ENCODE measurements at places on chromosomes 1 and 21.

DNA sequence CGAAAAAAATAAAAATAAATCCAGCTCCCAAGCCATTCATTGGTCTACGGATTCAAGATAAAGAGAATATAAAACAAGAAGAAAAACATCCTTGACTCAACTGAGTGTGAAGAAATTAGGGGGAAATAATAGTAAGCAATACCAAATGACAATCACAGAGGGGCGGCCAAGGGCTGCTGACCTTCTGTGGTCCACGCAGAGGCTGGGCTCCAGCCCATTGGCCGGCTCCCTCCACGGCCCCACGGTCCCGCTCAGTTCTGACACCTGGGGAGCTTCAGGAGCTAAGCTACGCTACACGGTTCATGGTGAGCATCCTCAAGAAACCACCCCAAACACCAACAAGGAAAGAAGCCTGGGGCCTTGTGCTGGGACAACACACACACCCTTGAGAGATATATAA, 400 bp upstream of the KRTAP10-12 start:
- no peak for DNase-seq

DNA sequence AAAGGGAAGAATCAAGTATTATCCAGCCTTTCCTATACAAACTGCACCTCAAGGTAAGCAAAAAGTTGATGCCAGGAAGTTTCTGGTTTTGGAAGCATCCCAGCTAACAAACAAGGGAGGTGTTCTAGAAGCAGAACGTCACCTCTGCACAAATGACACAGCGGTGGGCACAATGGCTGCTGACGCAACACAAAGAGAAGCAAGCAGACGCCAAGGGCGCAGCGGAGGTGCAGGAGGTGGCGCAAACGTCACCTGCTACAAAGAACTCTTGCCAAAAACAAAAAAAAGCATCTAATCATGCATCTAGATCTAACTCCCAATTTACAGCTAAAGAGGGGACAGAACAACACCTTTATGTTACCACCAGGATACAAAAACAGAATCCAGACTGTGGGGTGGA, 88.5 kb downstream of the NPHP4 start:
- DNase-seq = no peak

GRCh38 chr1:28668956-28669723, 556 bp downstream of the GMEB1 start:
- DNase-seq = peak; percentile 61

DNA sequence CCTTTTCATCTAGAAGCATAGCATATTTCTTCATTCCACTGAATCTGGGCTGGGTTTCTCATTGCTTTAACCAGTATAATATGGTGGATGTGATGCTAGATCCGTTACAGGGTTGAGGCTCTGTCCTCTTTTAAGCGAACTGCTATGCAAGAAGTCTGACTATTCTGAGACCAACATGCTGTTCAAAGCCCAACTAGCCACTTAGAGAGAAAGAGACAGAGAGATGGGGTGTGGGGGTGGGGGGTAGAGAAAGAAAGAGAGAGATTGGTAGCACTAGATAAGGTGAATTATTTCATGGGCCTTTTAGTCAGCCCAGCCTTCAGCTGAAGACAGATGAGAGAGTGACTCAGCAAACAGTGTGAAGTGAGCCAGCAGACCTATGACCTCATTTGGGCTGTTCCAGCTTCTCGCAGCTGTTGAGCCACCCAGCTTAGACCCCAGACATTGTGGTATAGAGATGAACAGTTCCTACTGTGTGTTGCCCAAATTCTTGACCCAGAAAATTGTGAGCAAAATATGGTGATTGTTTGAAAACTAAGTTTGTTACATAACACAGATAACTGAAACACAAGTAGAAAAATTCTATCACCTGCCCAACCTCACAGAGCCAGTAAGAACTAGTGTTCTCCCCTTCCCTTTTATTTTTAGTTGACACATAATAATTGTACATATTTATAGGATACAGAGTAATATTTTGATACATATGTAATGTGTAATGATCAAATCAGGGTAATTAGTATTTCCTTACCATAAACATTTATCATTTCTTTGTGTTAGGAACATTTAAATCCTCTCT, 40.7 kb upstream of the PRKACB start:
- peak; percentile 25 for DNase-seq

DNA sequence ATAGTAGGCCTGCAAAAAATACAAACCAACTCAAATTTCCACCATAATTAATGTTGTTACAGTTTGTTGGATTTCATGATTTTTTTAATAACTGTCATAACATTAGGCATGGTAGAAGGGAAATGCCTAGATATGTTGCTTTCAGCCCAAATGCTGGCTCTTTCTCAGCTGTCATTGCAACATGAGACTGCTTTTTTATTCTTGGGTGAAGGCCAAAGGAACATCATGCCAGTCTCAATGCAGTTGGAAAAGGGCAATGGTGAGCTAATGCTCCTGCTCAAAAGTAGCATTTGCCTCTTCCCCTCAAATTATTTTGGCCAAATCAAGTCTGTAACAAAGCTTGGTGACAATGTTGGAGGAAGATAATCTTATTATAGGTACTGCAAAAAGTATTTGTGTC, 877.7 kb upstream of the PRMT6 start:
- no peak for DNase-seq

- no peak for DNase-seq
Observed at GRCh38 chr1:19647643-19648042, 3.5 kb downstream of the NBL1 start.

DNA sequence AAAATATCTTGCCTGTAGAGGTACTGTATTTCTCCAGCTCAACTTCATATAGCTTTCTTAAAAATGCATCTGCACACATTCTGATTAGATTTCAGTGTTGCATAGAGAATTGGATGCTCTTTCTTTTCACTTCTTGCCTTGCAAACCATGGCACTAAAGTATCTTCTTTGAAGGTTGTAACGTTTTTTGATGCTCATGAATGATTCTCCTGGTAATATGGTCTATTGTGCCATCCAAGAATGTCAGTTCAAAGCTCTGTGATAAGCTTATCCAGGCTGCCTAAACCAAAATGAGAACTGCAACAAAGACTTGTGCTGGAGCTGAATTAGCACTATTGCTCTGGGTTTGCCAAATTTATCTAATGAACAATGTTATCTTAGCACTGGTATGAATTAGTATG, 1.9 kb downstream of the SGIP1 start:
- DNase-seq = no peak
